ENCODE measurements at places on chromosomes 6 and 20.

- DNase-seq, result no peak
Observed at GRCh38 chr20:40776466-40777457, 87.7 kb upstream of the MAFB start.

GRCh38 chr6:120652506-120652905, 681.8 kb downstream of the TBC1D32 start:
- no peak for DNase-seq

DNA sequence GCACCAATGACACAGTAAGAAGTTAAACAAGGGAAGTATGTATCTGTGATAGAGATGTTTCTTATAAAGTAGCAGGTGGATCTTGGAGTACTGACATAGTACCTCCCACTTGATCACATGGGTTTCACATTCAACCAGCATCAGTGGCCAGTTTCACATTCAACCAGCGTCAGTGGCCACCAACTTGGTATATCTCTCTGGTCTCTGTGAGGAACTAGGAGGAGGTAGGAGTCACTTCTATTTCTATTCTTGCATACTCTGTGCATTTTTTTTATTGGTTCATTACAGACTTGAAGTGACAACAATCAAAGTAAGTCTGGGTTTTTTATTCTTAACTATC, 200.3 kb upstream of the SIM1 start:
- DNase-seq, result no peak

DNA sequence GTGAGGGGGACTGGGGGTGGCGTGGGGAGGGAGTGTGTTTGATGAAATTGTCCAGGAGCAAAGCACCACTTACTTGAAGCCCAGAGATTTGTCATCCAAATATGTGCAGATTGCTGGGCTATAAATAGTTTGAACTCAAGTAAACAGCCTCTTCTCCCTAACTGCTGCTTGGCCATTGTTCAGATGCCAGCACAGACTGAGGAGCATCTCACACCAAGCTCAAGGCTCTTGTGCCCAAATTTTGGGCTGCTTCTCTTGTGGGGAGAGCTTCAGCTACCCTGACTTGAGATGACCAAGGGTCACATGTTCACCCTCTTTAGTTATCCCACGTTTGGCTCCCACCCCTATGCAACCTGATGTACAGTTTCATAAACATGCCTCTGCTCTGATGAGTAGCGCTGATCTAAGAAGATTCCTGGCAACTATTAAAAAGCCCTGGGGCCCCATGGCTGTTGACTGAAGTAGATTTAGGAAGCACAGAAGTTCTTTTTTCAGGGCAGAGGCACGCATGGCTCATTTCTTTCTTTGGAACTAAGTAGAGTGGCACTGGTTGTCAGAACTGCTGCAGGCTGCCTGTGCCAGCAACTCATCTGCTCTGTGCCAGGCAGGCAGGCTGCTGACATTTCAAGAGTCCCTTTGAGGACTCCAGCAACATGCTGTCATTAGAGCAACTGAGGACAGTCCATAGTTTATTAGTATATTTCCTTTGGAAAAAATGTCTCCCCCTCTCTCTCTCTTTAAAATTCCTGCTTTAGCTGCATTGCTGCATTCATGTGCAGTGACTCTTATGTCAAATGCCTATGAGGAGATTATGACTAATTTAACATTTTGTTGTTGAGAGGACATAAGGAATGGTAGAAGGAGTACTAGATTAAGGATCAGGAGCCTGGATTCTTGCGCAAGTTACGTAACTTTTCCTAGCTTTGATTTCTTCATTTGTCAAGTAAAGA, 9.6 kb upstream of the PKIG start:
- DNase-seq, result peak; percentile 94

DNA sequence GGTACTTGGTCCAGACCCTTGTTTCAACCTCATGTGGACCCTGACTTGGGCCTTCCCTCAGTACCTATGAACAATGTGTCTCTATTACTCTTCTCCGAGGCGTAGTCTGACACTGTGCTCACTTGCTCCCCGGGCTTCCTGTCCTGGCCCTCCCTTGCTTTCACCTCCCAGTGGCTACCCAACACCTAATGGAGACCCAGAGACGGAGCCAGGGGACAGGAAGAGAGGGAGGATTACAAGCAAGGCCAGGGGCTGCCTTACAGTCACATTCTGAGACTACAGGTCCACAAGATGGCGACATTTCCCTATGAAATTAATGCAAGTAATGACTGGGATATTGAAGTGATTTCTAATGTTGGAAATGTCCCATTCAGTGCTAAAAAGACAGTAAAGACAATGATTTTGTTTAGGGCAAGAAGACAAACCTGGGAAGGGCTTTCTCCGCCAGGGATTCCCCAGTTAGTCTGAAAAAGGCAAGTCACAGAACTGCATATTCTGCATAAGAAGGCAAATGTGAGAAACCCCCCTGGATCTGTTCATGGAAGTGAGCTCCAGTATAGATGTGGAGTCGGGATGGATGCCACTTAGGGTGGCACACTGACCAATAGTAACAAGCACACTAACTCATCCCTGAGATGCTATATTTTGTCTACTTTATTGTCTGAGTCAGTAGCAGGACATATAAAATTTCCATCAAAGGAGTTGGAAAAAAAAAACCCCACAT, 44.0 kb upstream of the ZBTB24 start:
- peak; percentile 67 for DNase-seq

DNA sequence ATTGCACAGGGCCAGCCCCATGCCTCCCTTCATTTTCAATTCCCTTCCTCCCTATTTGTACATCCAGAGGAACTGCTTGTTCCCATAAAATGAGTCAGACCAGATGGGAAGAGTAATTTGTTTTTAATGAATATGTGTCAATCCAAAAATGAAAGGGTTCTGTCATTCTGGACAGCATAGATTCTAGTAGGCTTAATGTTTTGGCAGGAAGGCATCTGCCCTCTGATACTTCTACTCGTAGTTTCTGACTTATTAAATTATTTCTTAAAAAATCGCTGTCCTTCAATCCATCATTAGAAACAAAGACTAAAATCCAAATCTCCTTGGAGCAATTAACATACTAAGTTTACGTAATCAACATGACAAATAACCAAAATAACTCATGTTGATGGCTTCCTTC, 665.5 kb downstream of the TENT5A start:
- DNase-seq, result no peak

DNA sequence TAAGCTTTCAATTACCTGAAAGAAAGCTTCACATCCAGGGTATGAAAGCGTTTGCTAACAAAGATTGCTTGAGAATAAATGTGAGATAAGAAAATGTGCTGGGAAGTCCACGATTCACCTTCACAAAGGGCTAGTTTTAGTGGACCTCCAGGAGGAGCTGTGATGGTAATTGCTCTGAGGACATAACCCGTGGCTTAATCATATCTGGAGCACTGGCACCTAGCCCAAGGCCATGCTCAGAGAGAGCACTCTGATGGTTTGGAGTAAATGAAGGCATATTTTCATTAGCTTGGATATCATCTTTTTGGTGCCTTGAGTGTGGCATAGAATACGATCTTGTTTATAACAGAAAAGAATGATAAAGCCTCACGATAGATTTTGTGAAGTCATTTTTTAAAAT, 46.9 kb upstream of the BACH2 start:
- peak; percentile 62 for DNase-seq

DNA sequence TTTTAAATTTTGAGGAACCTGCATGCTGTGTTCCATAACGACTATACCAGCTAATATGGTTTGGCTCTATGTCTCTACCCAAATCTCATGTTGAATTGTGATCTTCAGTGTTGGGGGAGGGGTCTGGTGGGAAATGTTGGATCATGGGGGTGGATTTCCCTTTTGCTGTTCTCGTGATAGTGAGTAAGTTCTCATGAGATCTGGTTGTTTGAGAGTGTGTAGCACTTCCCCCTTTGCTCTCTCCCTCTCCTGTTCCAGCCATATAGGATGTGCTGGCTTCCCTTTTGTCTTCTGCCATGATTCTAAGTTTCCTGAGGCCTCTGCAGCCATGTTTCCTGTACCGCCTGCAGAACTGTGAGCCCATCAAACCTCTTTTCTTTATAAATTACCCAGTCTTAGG, 61.8 kb upstream of the NEDD9 start:
- DNase-seq, result no peak

GRCh38 chr20:41032271-41032670, 3.6 kb downstream of the TOP1 start:
- no peak for DNase-seq

GRCh38 chr6:16670617-16671051, 90.6 kb downstream of the ATXN1 start:
- no peak for DNase-seq
